CD4-positive, alpha-beta T cell treated with Interferon alpha-2 for 1 hour (primary cell): ENCODE measurements at places on chromosomes 16 and 17.

DNA sequence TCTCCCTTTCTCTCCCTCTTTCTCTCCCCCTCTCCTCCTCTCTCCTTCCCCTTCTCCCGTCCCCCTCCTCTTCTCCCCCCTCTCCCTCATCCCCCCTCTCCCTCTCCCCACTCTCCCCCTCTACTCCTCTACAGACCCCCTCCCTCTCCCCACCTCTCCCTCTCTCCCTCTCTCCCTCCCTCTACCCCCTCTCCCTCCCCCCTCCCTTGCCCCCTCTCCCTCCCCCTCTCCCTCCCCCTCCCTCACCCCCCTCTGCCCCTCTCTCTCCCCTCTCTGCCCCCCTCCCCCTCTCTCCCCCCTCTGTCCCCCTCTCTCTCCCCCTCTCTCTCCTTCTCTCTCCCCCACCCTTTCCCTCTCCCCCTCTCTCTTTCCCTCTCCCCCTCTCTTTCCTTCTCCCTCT is 352.9 kb downstream of the UTP18 start:
- DNase-seq: no peak

- DNase-seq: no peak
Observed at GRCh38 chr17:8029121-8029520, 9.7 kb upstream of the ALOX15B start.

DNA sequence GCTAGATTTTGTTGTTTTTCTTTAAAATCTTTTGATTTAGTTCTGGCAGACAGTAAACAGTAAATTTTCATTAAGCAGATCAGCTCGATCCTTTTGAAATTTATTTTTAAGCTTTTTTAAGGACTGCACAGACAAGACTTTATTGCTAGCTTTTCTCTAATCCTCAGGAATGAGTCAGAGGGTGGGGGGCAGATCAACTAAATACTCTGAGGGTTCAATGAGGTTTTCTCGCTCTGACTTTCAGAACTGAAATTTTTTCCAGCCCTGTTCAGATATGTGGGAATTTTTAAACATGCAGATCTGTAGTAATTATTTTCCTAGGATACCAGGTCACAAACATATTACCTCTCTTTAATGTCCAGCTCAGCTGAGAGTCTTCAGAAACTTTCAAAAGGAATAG is 977.2 kb downstream of the CDH11 start:
- DNase-seq: no peak

- DNase-seq: no peak
Observed at GRCh38 chr16:29760567-29761279, 14.9 kb upstream of the C16orf54 start.

- no peak for DNase-seq
Observed at GRCh38 chr17:83050651-83051395, 28.6 kb upstream of the METRNL start.

DNA sequence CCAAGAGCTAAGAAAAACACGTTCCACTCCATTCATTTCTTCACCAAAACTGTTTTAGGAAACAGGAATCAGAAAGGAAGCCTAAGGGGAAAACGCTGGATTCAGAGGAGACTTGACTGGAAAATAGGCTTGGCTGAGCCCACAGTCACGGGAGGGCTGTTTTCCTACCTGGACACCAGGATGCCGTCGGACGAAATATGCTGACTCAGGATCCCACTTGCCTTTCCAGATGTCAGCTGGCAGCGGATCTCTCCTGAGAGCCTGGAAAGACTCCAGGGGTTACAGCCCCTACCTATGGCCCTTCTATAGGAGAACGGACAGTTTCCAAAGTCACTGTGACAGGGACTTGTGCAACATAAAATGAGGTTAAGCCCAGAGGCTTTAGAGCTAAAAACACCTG is 245.1 kb downstream of the C16orf95 start:
- no peak for DNase-seq

GRCh38 chr16:50861451-50861850 is 119.6 kb downstream of the CYLD start:
- DNase-seq: no peak

DNA sequence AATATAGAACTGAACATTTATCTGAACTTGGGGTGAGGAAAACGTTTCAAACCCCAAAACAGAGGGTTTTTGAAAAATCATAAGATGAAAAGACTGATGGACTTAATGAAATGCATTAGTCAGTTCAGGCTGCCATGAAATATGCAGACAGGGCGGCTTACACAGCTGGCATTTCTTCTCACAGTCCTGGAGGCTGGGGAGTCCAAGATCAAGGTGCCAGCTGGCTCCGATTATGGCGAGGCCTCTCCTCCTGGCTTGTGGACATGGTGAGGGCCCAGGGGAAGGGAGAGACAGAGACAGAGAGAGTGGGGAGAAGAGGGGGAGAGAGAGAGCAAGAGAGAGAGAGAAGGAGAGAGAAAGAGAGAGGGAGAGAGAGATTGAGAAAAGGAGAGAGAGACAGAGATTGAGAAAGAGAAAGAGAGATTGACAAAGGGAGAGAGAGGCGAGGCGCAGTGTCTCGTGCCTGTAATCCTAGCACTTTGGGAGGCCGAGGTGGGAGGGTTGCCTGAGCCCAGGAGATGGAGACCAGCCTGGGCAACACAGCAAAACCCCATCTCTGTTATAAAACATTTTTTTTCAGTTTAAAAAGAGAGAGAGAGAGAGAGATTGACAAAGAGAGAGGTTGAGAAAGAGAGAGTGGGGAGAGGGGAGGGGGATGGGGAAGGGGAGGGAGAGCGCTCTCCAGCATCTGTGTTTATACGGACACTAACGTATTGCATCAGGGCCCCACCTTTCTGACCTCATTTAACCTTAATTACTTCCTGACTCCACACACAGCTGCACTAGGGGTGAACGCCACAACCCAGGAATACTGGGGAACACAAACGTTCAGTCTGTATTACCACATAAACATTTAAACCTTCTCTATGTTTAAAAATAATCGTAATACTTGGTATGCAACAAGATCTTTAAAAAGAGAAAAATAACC is 24.6 kb upstream of the RPH3AL start:
- no peak for DNase-seq

DNA sequence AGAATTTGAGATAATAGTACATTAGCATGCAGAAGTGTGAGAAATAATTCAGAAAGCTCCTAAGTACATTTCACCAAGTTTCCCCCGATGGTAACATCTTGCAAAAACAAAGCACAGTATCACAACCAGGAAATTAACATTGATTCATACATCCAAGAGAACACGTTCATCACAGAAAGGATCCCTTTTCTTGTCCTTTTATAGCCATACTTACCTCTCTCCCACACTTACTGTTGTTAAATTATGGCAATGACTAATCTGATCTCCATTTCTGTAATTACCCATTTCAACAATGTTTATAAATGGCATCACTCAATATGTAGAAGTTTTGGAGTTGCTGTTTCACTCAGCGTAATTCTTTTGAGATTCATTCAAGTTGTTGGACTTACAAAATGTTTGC is 1260.0 kb downstream of the CDH8 start:
- DNase-seq: no peak

GRCh38 chr17:14089179-14089578 is 19.9 kb downstream of the COX10 start:
- no peak for DNase-seq
